Smooth muscle cell of bladder (primary cell): ENCODE measurements at places on chromosomes 3 and 15. TPM values are rescaled to one million over a fixed set of nuclear protein-coding genes. Genes with fewer than 3 reads are reported as not detected.

Gene SLC22A14
- under 0.01 and 0.18 TPM in 2 replicates for total RNA-seq

Gene PCLAF
- total RNA-seq: 14.7 and 32.0 TPM in 2 replicates

Gene PEX5L
- under 0.01 and 0.28 TPM in 2 replicates for total RNA-seq

Gene LTK
- total RNA-seq: under 0.01 TPM in 1 of 2 replicates, not detected in the other

Gene GNB5
- 27.3 and 34.8 TPM in 2 replicates for total RNA-seq

Gene ZDHHC19
- total RNA-seq: not detected in 2 replicates

Gene RTP1
- total RNA-seq: not detected in 2 replicates

Gene CACNA2D2
- total RNA-seq: 0.09 TPM in 1 of 2 replicates, not detected in the other

Gene TNNC1
- 1.00 and 1.8 TPM in 2 replicates for total RNA-seq

Gene HRH1
- 29.0 and 37.0 TPM in 2 replicates for total RNA-seq

Gene APPL1
- 39.3 and 46.5 TPM in 2 replicates for total RNA-seq

Gene SLITRK3
- total RNA-seq: not detected in 2 replicates

Gene TAGLN3
- total RNA-seq: 0.71 and 0.74 TPM in 2 replicates

Gene TFRC
- 1,389 and 2,476 TPM in 2 replicates for total RNA-seq

Gene CPN2
- not detected in 2 replicates for total RNA-seq

Gene FRMD5
- 1.6 and 5.0 TPM in 2 replicates for total RNA-seq

Gene RLBP1
- total RNA-seq: not detected in 2 replicates

Gene SLC27A2
- total RNA-seq: 0.85 and 0.92 TPM in 2 replicates

Gene EFHB
- 0.18 and 0.28 TPM in 2 replicates for total RNA-seq

Gene ARMC8
- total RNA-seq: 34.1 and 35.9 TPM in 2 replicates

Gene SNX1
- 35.0 and 42.7 TPM in 2 replicates for total RNA-seq

Gene LINGO1
- total RNA-seq: not detected in 2 replicates

Gene LRRC57
- total RNA-seq: 8.4 and 9.0 TPM in 2 replicates

Gene PRTG
- 1.6 and 2.4 TPM in 2 replicates for total RNA-seq

Gene PLCL2
- 5.7 and 7.4 TPM in 2 replicates for total RNA-seq

Gene LMAN1L
- not detected in 2 replicates for total RNA-seq

Gene PTH1R
- under 0.01 and 0.28 TPM in 2 replicates for total RNA-seq

Gene MOBP
- total RNA-seq: 2.3 TPM in 1 of 2 replicates, not detected in the other

Gene ACAA1
- total RNA-seq: 46.2 and 52.9 TPM in 2 replicates

Gene ARPP21
- not detected in 2 replicates for total RNA-seq

Gene CD80
- total RNA-seq: 0.14 TPM in 1 of 2 replicates, not detected in the other

Gene NMNAT3
- 0.28 and 0.74 TPM in 2 replicates for total RNA-seq

Gene RASL12
- total RNA-seq: 3.1 and 6.5 TPM in 2 replicates

Gene SPATA12
- not detected in 2 replicates for total RNA-seq

Gene SLC15A2
- 0.14 and 0.37 TPM in 2 replicates for total RNA-seq

Gene SLC9C1
- total RNA-seq: 0.14 and 0.18 TPM in 2 replicates

Gene ALS2CL
- total RNA-seq: 0.85 and 1.2 TPM in 2 replicates

Gene GHSR
- not detected in 2 replicates for total RNA-seq

Gene CHST2
- 3.4 and 4.2 TPM in 2 replicates for total RNA-seq

Gene RBPMS2
- total RNA-seq: 0.14 TPM in 1 of 2 replicates, not detected in the other

Gene MESP2
- total RNA-seq: 0.37 and 0.57 TPM in 2 replicates

Gene SHISA5
- total RNA-seq: 101 and 102 TPM in 2 replicates

Gene CNTN3
- total RNA-seq: 0.28 and 2.4 TPM in 2 replicates

Gene CPLX3
- not detected in 2 replicates for total RNA-seq

Gene TGM4
- not detected in 2 replicates for total RNA-seq

Gene PARP6
- 10.2 and 13.5 TPM in 2 replicates for total RNA-seq

Gene CD200
- total RNA-seq: 4.0 and 4.8 TPM in 2 replicates
